Heart right ventricle (tissue), 16 donors: ENCODE measurements at places on chromosomes 7 and 10. TPM values are rescaled to one million over a fixed set of nuclear protein-coding genes. Genes with fewer than 3 reads are reported as not detected.

- no peak for DNase-seq
These were observed 58.2 kb downstream of the TMEM270 start for GRCh38 chr7:73918926-73919693.

GRCh38 chr10:117256910-117257309, 16.0 kb downstream of the SLC18A2 start:
- DNase-seq, result no peak

GRCh38 chr10:36202881-36203280, 560.8 kb upstream of the FZD8 start:
- DNase-seq, result no peak

Gene GNG11
- 10.6 TPM for total RNA-seq

DNA sequence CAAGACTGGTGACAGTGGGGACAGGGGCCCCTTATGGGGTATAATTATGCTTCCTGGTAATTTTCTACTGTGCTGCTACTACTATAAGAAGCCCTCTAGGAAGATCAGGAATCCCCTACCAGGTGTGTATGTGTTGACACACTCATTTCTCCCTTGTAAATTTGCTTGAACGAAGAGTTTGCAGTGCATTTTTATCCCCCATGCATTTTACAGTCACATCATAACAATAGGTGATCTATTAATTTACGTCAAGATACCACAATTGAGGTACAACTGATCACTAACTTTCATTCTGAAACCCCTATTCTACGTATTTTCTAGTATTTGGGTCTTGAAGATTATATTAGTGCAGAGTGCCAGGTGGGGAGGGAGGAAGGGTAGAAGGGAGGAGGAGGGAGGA, 252.2 kb downstream of the NSUN6 start:
- DNase-seq, result no peak

DNA sequence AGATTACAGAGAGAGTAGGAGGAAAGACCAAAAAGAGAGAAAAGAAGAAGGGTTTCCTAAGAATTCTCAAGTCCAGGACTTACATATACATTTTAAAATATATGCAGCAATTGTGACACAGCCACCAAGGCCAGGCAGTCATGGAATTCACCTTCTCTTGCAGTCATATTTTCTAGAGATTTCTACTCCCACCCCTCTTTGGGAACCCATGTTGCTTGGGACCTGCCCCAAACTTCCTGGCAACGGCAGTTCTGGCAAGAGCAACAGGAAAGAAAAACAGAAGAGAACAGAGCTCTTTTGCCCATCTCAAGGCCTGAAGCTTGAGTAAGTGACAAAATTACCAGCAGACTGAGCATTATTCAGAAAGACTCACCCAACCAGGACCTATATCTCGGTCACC, 128.3 kb upstream of the ASAH2 start:
- no peak for DNase-seq

Gene POT1
- 15.3 TPM for total RNA-seq

Gene BHLHA15
- not detected for total RNA-seq

- DNase-seq, result no peak
These were observed 45.9 kb upstream of the PRKG1 start for GRCh38 chr10:51028420-51028819.

Gene FOXP2
- 2.6 TPM for total RNA-seq

DNA sequence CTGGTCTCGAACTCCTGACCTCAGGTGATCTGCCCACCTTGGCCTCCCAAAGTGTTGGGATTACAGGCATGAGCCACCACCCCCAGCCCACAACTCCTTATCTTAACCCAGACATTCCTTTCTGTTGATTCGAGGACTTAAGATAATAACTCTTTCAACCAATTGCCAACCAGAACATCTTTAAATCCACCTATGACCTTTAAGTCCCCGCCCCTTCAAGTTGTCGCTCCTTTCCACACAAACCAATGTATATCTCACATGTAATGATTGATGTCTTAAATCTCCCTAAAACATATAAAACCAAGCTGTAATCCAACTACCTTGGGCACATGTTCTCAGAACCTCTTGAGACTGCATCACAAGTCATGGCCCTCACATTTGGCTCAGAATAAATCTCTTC, 7.8 kb upstream of the ANKRD2 start:
- no peak for DNase-seq

- DNase-seq, result no peak
These were observed 58.1 kb downstream of the PAX2 start for GRCh38 chr10:100803492-100803891.

Gene UPK3B
- not detected for total RNA-seq

GRCh38 chr7:107372298-107372697, 97.6 kb upstream of the GPR22 start:
- no peak for DNase-seq

DNA sequence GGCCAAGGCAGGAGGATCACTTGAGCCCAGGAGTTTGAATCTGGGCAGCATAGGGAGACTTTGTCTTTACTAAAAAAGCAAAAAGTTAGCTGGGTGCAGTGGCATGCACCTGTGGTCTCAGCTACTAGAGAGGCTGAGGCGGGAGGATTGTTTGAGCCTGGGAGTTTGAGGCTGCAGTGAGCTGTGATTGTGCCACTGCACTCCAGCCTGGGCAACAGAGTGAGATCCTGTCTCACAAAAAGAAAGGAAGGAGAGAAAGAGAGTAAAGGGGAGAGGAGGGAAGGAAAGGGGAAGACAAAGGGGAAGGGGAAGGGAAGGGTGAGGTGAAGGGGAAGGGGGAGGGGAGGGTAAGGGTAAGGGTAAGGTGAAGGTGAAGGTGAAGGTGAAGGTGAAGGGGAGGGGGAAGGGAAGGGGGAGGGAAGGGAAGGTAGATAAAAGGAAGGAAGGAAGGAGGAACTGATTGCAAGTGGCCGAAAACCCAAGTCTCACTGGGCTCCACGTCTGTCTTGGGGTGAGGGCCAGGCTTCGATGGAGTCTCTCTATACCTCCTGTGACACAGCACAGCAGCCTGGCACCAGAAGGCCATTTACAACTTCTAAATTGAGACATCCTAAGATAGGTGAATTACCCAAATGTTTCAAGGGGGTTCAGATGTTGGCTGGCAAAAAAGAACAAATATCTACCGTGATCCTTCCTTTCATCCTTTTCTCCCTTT, 4.0 kb upstream of the KLRG2 start:
- DNase-seq, result no peak

- DNase-seq, result no peak
These were observed 228.8 kb downstream of the TRIL start for GRCh38 chr7:28729281-28729680.

- peak; percentile 36 for DNase-seq
These were observed 706 bp downstream of the BUB3 start for GRCh38 chr10:123154711-123155505.

Gene INSYN2A
- not detected for total RNA-seq

Gene MRLN
- total RNA-seq, result not detected

DNA sequence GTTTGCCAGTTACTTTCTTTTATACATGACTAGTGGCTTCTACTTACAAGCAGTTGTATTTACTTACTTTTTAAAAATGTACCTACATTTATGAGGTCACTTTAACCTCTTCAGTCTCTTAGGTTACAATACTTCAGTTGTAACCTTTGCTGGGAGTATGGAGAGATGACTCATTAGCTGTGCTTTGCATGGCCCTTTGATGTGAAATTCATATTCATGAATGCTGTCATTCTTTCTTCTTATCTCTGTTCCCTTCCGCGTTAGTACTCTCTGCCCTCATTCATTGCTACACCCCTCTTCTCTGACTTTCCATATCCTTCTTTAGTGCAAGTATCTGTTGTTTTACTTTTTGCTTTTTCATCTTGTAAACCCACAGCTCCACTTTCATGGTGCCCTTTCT, 164.3 kb downstream of the BMPER start:
- no peak for DNase-seq

DNA sequence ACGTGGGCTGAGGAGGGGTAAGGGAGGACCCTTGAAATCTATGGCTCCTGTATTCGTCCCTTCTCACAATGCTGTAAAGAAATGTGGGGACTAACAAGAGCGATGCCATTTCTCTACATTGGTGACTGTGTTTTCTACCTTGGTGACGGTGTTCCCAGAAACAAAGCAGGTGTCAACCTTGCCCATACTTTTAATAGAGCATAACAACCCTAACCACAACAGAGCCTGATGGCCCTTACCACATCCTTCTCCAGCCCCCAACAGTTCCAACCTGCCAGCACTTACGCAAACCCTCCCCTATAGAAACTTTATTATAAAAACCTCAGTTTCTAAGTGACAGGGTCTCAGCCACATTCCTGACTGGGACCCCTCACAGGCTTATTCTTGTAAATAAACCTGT, 28.2 kb upstream of the ADCYAP1R1 start:
- DNase-seq, result no peak

Gene UTF1
- total RNA-seq, result not detected
